Heart right ventricle (tissue), 16 donors: ENCODE measurements at places on chromosomes 16 and 17. TPM values are rescaled to one million over a fixed set of nuclear protein-coding genes. Genes with fewer than 3 reads are reported as not detected.

DNA sequence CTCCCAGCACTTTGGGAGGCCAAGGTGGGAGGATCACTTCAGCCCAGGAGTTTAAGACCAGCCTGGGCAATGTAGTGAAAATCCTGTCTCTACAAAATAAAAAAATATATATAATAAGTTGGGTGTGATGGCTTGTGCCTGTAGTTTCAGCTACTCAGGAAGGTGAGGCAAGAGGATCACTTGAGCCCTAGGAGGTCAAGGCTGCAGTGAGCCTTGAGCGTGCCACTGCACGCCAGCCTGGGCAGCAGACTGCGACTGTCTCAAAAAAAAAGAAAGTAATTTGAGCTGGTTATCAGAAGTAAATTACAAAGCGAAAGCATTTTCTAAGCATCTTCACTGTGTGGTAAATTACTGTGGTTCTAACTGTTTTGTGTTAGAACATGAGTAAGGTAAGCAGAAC, 66.2 kb downstream of the NQO1 start:
- H3K36me3 ChIP-seq: peaks cover 52% of the 10 kb centered on the region
- DNase-seq: no peak
- no peak overlapping the region for H3K4me3 ChIP-seq
- no peak overlapping the region for H3K27ac ChIP-seq
- H3K4me1 ChIP-seq: no peaks in the 10 kb centered on the region

The GPR142 gene
- total RNA-seq: not detected

The PRKCB gene
- total RNA-seq: 0.55 TPM

- H3K27ac ChIP-seq: no peak overlapping the region
- H3K27me3 ChIP-seq: no peaks in the 10 kb centered on the region
- H3K36me3 ChIP-seq: no peaks in the 10 kb centered on the region
- peaks cover 5% of the 10 kb centered on the region for H3K4me1 ChIP-seq
- no peak for DNase-seq
Measured at GRCh38 chr17:21425321-21425720, 49.2 kb downstream of the KCNJ12 start.

GRCh38 chr17:81322271-81323082, 27.4 kb upstream of the SLC38A10 start:
- no peak for DNase-seq
- H3K4me3 ChIP-seq: no peak overlapping the region
- no peak overlapping the region for H3K27ac ChIP-seq
